ENCODE measurements at places on chromosomes 2 and 18. TPM values are rescaled to one million over a fixed set of nuclear protein-coding genes. Genes with fewer than 3 reads are reported as not detected.

DNA sequence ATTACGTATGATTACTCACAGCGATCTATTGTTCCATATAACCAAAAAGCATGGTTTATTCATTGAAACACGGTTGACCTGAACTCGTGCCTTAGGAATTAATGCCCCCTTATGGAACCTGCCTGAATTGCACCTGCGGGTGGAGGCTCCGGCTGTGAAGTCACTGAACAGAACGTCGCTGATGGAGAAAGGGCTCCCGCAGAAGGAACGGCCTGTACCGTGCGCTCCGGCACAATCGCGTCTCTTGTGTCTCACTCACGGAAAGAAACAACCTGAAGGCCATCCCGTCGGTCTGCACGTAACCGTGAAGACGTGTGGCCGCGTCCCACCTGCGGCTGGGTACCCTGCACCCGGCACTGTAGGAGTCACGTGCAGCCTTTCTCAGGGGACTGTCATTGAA, 133.1 kb downstream of the NFATC1 start:
- peak; percentile 71 for DNase-seq
- peaks cover 13% of the 10 kb centered on the region for H3K4me1 ChIP-seq
- no peak overlapping the region for H3K27ac ChIP-seq
- H3K36me3 ChIP-seq = peaks cover 14% of the 10 kb centered on the region

GRCh38 chr18:10266334-10266590, 188.2 kb upstream of the APCDD1 start:
- H3K27me3 ChIP-seq = no peaks in the 10 kb centered on the region
- H3K36me3 ChIP-seq = no peaks in the 10 kb centered on the region
- no peak overlapping the region for H3K27ac ChIP-seq
- no peaks in the 10 kb centered on the region for H3K4me1 ChIP-seq
- no peak overlapping the region for H3K4me3 ChIP-seq
- no peak for DNase-seq

- H3K4me3 ChIP-seq = no peak overlapping the region
- DNase-seq = no peak
- peaks cover 31% of the 10 kb centered on the region for H3K4me1 ChIP-seq
- no peaks in the 10 kb centered on the region for H3K36me3 ChIP-seq
- H3K27ac ChIP-seq = no peak overlapping the region
Observed at GRCh38 chr18:75066936-75067335, 142.0 kb downstream of the PTGR3 start.

DNA sequence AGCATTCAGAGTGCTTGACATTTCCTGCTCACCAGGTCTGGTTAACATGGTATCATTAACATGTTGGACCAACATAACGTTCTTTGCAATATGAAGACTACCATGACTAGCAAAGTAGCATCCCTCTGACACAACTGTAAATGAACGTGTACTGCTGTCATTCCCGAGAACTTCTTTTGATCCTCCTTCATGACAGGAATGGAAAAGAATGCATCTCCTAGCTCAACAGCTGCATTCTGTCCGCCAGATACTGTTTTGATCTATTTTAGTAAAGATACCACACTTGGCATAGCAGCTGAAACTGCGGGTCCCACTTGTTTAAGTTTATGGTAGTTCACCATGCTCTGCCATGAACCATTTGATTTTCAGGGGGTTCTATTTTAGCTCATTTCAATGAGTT, 144.2 kb upstream of the PARD3B start:
- H3K36me3 ChIP-seq = no peaks in the 10 kb centered on the region
- DNase-seq = no peak
- no peak overlapping the region for H3K4me3 ChIP-seq
- no peak overlapping the region for H3K27ac ChIP-seq

- H3K4me3 ChIP-seq = no peak overlapping the region
- no peak overlapping the region for H3K27ac ChIP-seq
- H3K36me3 ChIP-seq = no peaks in the 10 kb centered on the region
Observed at GRCh38 chr2:19806591-19806990, 95.2 kb downstream of the TTC32 start.

- H3K4me1 ChIP-seq = no peaks in the 10 kb centered on the region
- no peak for DNase-seq
- H3K36me3 ChIP-seq = no peaks in the 10 kb centered on the region
- no peak overlapping the region for H3K4me3 ChIP-seq
- H3K27me3 ChIP-seq = peaks cover 4% of the 10 kb centered on the region
Observed at GRCh38 chr2:62441421-62441820, 64.6 kb downstream of the TMEM17 start.

- DNase-seq = no peak
- no peak overlapping the region for H3K27ac ChIP-seq
- no peaks in the 10 kb centered on the region for H3K27me3 ChIP-seq
- no peaks in the 10 kb centered on the region for H3K4me1 ChIP-seq
Observed at GRCh38 chr2:141579071-141579470, 551.7 kb downstream of the LRP1B start.

GRCh38 chr2:173553593-173553992, 198.9 kb downstream of the CDCA7 start:
- H3K36me3 ChIP-seq = no peaks in the 10 kb centered on the region
- H3K4me1 ChIP-seq = no peaks in the 10 kb centered on the region
- H3K27ac ChIP-seq = no peak overlapping the region
- no peak overlapping the region for H3K4me3 ChIP-seq
- DNase-seq = no peak

DNA sequence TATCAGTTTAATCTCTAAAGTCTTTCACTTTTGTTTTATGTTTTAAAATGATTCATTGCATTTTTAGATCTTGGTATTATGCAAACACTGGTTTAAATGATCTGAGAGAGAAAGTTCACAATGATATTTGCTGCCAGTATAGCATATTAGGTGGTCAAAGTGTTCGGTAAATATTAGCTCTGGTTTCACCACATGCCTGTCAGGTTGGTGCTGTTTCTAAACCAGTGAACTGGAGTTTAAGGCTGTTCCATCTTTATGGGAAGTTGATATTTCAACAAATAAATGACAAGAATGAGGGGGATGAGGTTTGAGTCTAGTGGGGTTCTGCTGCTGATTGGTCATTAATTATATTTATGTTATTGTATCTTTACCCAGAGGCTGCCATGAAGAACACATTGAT, 436.4 kb downstream of the DCDC2C start:
- no peak overlapping the region for H3K4me3 ChIP-seq
- no peak for DNase-seq
- H3K4me1 ChIP-seq = no peaks in the 10 kb centered on the region
- no peaks in the 10 kb centered on the region for H3K36me3 ChIP-seq

- no peaks in the 10 kb centered on the region for H3K36me3 ChIP-seq
- peaks cover 5% of the 10 kb centered on the region for H3K27me3 ChIP-seq
- H3K4me3 ChIP-seq = no peak overlapping the region
Observed at GRCh38 chr2:176423819-176424218, 154.6 kb downstream of the MTX2 start.

DNA sequence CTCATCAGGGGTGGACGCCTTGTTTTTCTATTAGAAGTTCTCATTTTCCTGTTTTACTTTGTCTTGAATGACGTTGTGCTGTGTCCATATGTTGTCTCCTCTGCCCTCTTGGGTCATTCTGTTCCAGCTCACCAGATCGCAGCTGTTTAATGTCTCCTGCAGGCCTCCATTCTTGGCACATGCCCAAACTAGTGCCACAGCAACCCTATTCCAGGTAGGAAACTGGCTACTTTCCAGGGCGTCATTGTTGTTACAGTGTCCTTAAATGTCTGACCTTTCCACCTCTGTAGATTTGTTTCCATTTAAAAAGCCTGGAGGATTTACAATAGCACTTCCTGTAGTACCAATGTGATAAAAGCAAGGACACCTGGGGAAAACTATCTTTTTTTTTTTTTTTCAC, 500.7 kb downstream of the METTL4 start:
- H3K27me3 ChIP-seq = no peaks in the 10 kb centered on the region
- no peaks in the 10 kb centered on the region for H3K36me3 ChIP-seq
- DNase-seq = no peak
- H3K27ac ChIP-seq = no peak overlapping the region

DNA sequence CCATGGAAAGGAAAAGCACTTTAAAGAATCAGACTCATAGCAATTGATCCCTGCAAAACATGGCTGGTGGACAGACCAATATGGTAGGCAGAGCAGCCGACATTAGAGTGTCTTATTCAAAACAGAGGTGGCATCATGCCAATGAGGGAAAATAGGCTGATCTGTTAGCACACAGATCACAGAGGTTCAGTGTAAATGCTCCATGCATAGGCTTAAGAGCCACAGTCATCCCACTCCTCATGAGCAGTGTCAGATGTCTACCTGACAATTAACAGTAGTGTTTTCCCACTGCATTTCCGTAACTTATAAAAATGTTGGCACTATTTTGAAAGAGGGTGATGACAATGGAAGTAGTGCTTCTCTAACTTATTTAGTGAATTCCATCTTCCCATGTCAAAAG, 86.7 kb downstream of the SPATS2L start:
- no peak for DNase-seq
- no peaks in the 10 kb centered on the region for H3K27me3 ChIP-seq
- no peak overlapping the region for H3K27ac ChIP-seq
- peaks cover 10% of the 10 kb centered on the region for H3K4me1 ChIP-seq
- H3K36me3 ChIP-seq = peaks cover 58% of the 10 kb centered on the region

GRCh38 chr2:205764270-205764746, 82.0 kb downstream of the NRP2 start:
- H3K4me3 ChIP-seq = no peak overlapping the region
- DNase-seq = no peak
- no peak overlapping the region for H3K27ac ChIP-seq
- H3K27me3 ChIP-seq = peaks cover 27% of the 10 kb centered on the region
- no peaks in the 10 kb centered on the region for H3K4me1 ChIP-seq
- no peaks in the 10 kb centered on the region for H3K36me3 ChIP-seq

- no peak overlapping the region for H3K4me3 ChIP-seq
- DNase-seq = no peak
- H3K27me3 ChIP-seq = peaks cover 7% of the 10 kb centered on the region
- no peaks in the 10 kb centered on the region for H3K36me3 ChIP-seq
- H3K27ac ChIP-seq = no peak overlapping the region
Observed at GRCh38 chr18:45635893-45636509, 20.7 kb downstream of the SLC14A2 start.

DNA sequence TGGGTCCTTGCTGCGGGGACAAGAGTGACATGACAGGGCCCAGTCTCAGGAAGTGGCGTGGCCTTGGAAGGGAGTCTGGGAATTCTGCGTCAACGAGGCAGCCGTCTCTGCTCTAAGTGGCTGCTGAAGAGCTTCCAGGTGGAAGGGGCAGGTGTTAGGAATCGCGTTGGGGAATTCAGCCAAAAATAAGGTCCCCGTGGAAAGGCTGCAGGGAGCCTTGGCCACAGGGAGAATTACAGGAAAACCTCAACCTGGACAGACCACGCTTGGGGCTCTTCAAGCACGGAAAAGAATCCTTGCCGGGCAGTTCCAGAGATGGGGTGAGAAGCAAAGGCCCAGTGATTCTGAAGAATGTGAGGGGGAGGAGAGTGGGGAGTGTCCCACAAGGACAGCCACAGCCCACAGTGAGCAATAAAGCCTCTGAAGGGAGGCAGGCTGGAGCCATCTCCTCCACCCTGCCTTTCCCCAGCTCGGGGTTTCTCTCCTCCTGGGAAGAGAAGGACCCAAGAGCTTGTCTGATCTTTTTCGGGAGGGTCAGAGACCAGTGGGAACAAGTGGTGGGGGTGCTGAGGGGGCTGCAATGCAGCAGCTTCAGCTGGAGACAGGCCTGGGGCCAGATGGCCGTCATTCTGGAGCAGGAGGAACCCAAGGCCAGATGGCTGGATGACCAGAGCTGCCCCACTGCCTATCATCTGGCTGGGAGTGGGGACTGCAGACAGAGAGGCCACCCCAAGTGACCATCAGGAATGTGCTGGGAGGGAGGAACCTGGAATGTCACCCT, 106.4 kb upstream of the SMAD2 start:
- H3K27ac ChIP-seq = no peak overlapping the region
- no peak overlapping the region for H3K4me3 ChIP-seq
- no peak for DNase-seq
- no peaks in the 10 kb centered on the region for H3K27me3 ChIP-seq
- no peaks in the 10 kb centered on the region for H3K4me1 ChIP-seq
- no peaks in the 10 kb centered on the region for H3K36me3 ChIP-seq

GRCh38 chr2:104447831-104448434, 406.0 kb upstream of the POU3F3 start:
- H3K4me3 ChIP-seq = no peak overlapping the region
- DNase-seq = no peak
- no peaks in the 10 kb centered on the region for H3K27me3 ChIP-seq
- no peaks in the 10 kb centered on the region for H3K36me3 ChIP-seq
- peaks cover 2% of the 10 kb centered on the region for H3K4me1 ChIP-seq

DNA sequence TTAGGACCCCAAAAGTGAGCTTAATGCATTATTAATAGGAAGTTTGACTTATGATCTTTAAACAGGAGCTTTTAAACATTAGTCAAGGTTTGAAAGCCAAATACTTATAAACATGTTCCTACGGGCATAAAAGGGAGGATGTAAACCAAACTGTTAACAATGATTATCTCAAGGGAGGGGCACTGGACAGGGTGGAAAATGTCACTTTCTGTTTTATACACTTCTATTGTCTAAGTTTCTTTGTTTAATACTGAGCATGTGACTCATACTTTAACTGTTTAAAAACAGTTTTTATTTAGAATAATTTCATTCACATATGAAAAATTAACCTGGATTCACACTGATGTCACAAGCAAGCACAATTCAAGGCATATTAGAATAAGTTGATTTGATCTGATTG, 18.3 kb upstream of the ITGA6 start:
- no peaks in the 10 kb centered on the region for H3K36me3 ChIP-seq
- H3K4me3 ChIP-seq = no peak overlapping the region
- H3K4me1 ChIP-seq = no peaks in the 10 kb centered on the region
- no peak for DNase-seq

GRCh38 chr2:54274781-54275242, 18.8 kb upstream of the TSPYL6 start:
- DNase-seq = no peak
- H3K4me1 ChIP-seq = peaks cover 8% of the 10 kb centered on the region
- no peaks in the 10 kb centered on the region for H3K27me3 ChIP-seq
- no peak overlapping the region for H3K27ac ChIP-seq
- peaks cover 2% of the 10 kb centered on the region for H3K36me3 ChIP-seq

DNA sequence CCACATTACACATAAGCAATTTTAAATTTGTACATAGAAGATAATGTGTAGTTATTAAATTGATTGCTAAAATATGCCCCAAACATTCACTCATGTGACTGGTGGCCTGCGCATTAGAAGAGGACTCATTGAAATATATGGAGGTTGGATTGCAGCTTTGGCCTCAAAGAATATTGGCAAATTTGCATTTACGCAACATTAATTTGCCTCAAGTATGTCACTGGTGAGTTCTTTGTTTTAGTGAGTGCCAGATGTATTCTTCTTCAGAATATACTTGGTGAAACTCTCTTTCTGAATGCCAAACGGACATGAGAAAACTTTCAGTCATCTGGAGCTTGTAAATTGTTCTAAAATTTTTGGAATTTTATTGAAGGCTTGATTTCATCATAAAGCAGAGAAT, 5.9 kb upstream of the EFEMP1 start:
- H3K27me3 ChIP-seq = peaks cover 13% of the 10 kb centered on the region
- DNase-seq = no peak
- H3K4me1 ChIP-seq = no peaks in the 10 kb centered on the region
- H3K27ac ChIP-seq = no peak overlapping the region
- H3K4me3 ChIP-seq = no peak overlapping the region

The ADGRF3 gene
- total RNA-seq = 2.3 TPM

The FOXI3 gene
- not detected for total RNA-seq

The FEV gene
- not detected for total RNA-seq

The ITGB6 gene
- total RNA-seq = not detected

The MC4R gene
- total RNA-seq = not detected

The CD8A gene
- total RNA-seq = 4.8 TPM

The DSC1 gene
- total RNA-seq = not detected

The REG3G gene
- total RNA-seq = not detected

The SP5 gene
- total RNA-seq = not detected

Data from activated CD4-positive, alpha-beta memory T cell treated with anti-CD3 and anti-CD28 coated beads, Interleukin-2, amount 10 ng/mL, durations not matched to agents 7 days and 5 days (primary cell).